ENCODE measurements at places on chromosomes 12 and 14. TPM values are rescaled to one million over a fixed set of nuclear protein-coding genes. Genes with fewer than 3 reads are reported as not detected.

- DNase-seq, result no peak
Measured at GRCh38 chr14:82642425-82642824, 1108.8 kb upstream of the SEL1L start.

Gene RHEBL1
- total RNA-seq, result 2.2 TPM

DNA sequence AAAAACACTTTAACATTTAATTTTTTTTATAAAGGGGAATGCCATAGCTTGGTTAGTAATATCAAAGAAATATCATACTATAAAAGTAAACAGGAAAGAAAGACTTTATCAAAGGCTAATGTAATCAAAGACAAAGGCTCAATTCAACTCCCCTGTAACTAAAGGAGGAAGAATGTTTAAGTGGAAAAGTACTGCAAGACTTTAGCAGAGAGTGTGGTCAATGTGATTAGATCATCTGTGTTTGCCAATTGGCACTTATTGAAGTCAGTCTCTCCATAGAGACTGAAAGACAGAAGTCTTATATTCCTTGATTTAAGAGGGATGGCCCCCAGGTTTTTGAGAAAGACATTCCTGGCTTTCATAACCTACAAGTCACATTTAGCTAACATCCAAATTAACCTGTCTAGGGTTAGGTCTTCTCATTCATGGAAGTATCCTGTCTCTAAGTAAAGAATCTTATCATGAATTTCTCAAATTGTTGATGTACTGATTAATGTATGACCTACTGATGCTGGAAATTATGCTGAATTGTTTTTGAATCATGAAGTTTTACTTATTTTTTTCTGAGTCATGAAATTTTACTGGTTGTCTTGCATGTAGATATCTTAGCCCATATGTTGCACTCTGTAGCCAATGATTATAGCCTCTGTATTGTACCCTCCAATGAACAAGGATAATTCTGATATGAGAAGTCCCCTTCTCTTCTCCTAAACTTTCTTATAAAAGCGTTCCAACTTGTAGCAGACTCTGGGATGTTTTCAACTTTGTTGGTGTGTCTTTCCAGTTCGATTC is 65.4 kb downstream of the ATXN7L3B start:
- DNase-seq, result no peak

Gene DDN
- total RNA-seq, result 0.26 TPM

- DNase-seq, result no peak
Measured at GRCh38 chr14:21184254-21184653, 28.4 kb upstream of the OR5AU1 start.

Data from pulmonary artery endothelial cell (primary cell).